Activated T-cell treated with anti-CD3 and anti-CD28 coated beads for 24 hours (primary cell): ENCODE measurements at places on chromosomes 16 and 17.

DNA sequence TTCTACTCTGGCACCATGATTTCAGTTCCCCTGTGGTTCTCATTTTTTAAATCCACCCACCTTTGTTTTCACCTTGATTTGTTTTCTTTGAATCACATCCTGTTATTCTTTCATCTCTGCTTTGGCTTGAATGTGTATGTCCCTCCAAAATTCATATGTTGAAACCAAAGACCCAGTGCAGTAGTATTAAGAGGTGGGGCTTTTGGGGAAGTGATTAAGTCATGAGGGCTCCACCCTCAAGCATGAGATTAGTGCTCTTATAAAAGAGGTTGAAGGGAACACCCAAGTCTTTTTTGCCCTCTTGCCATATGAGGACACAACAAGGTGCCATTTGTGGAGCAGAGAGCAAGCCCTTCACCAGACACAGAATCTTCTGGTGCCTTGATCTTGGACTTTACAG, 382.3 kb downstream of the SLC39A11 start:
- DNase-seq = no peak

GRCh38 chr16:840561-841454, 40.3 kb upstream of the GNG13 start:
- no peak for DNase-seq

DNA sequence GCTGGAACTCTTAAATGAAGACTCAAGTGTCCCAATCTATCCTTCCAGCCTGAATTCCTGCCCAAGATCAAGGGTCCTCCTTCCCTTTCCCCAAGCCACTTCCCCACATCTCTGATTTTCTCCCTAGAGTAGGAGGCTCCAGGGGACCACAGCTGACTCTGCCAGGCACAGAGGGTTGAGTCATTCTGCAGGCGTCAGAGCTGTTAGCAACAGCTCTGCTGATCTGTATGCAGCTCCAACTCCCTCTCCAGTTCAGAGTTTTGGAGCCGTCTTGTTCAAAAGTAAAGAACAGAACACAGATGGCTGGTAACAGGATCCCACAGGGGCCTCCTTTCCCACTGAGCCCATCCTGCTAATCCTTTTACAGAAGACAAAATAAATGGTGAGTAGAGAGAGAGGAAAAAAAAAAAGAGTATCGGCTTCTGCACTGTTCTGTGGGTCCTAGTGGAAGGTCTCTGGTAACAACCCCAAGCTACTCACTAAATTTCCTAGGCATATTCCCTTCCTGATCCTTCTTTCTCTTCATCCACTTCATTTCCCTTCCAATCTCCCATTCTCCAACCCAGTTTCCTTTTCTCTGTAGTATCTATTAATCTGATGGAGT, 13.4 kb upstream of the TAOK1 start:
- no peak for DNase-seq

- DNase-seq = no peak
These were observed 23.3 kb downstream of the IQCK start for GRCh38 chr16:19741354-19741753.

DNA sequence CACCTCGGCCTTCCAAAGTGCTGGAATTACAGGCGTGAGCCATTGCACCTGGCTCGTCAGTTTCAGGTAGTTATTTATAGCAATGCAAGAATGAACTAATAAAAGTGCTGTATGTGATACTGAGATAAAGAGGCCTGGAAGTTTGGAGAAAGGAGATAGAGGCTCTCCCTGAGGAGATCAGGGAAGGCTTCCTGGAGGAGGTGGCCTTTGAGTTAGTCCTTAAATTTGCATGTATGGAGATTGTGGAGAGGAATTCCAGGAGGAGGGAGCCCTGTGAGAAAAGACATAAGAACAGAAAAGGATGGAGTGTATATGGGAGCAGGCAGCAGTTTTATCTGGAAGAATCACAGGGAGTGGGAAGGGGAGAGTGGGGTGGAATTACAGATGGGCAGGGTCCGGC, 276.6 kb upstream of the EEF2KMT start:
- DNase-seq = no peak

- DNase-seq = no peak
These were observed 655 bp downstream of the ATXN1L start for GRCh38 chr16:71846431-71846830.

- peak; percentile 42 for DNase-seq
These were observed at the start of gene CES3 for GRCh38 chr16:66961065-66961744. Gene CES3, plus strand, starts transcription at chr16:66961266. Its CDS starts 42 bp downstream, at chr16:66961308.

GRCh38 chr16:47363761-47364160, 97.1 kb downstream of the ITFG1 start:
- DNase-seq = no peak

GRCh38 chr17:61981323-61981722, 53.5 kb upstream of the INTS2 start:
- DNase-seq = no peak

GRCh38 chr16:68382296-68382718, 66.0 kb downstream of the SMPD3 start:
- no peak for DNase-seq

- no peak for DNase-seq
These were observed 9.5 kb downstream of the MYCBPAP start for GRCh38 chr17:50517504-50518383.

GRCh38 chr16:1488054-1488601, 616 bp downstream of the PTX4 start:
- no peak for DNase-seq

DNA sequence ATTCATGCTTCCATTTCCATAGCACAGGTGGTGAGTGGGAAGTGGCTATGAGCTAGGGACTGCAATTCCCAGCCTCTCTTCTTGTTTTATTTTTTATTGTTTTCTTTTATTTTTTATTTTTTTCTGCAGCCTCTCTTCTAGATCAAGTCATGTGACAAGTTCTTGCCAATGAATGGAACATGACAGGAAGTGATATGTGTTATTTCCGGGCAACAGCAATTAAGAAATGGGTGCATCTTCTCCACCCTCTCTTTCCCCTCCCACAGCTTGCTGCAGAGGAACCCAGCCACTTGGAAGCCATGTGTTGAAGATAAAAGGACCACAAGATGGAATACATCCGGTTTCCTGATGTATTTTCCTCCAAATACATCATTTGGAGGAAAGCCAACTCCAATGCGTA, 23.6 kb downstream of the IRX5 start:
- no peak for DNase-seq

DNA sequence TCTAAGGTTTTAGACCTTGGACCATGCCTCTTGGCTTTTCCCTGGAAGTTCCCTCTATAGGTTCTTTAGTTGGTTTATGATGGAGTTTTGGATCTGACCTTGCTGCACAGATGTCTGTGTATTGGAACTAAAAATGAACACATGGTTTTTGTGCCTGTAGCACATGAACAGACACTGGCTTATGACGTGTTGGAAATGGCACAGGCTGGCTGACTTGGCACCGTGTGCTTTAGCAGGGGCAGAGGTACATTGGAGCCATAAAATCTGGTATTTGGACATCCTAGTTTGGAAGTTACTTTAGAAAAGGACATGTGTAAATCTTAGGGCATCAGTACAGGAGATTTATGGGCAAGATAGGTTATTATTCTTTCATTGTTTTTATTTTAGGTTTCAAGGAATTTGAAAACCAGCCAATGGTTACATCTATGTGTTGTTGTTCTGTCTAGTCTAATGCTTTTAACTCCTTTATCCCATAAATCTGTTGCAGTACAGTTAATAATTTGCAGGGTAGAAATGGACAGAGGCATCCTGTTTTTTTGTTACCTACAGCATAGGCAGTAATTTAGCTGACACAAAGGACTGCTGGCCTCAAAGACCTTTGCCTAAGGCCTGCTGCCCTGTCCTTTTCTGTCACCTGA, 6.0 kb downstream of the SOCS7 start:
- no peak for DNase-seq

- DNase-seq = no peak
These were observed 57.4 kb upstream of the NKD1 start for GRCh38 chr16:50490828-50491227.

DNA sequence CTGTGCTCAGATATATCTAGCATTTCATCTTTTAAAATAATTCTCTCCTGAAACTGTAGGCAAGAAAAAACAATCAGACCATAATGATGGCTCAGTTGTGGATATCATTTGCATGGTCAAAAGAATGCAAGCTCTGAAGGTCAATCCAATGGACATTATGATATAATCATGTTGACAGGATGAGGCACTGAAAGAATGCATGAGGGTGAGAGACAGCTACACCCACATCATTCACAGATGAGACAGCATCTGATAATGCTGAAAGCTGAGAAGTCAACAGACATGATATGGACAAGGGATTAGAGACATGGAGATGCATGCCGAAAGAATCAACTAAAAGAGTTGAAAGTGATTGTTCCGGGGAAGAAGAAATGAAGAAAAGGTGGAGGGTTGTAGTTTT, 346.4 kb upstream of the CDH5 start:
- DNase-seq = no peak

DNA sequence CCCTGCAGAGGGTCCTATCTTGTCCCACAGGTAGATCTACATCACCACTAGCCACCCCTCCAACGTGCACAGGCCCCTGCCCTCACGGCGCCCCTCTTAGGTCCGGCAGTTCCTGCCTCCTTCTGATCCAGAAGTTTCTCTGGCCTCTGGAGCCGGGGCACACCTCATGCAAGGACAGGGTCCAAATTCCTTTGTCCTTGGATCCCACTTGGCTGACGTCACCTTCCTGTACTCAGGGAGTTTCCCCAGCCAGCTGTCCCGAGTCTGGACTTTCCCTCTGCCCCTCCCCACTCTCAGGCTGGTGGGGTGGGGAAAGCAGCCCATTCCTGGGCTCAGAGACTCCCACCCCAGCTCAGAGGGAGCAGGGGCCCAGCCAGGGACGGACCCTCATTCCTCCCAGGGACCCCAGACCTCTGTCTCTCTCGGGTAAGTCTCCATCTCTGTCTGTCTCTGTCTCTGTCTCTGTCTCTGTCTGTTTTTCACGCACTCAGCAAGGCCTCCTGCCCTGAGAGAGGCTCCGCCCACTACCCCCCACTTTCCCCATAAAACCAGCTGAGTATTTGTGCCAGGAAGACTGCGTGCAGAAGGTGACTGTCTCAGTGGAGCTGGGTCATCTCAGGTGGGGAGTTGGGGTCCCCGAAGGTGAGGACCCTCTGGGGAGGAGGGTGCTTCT, at the start of gene IL32:
Gene IL32, plus strand, starts transcription at position 572 of the 673 bp plus-strand sequence. CDS start 172 bp downstream, outside the sequence.
- DNase-seq = peak; percentile 71

- no peak for DNase-seq
These were observed 9.0 kb downstream of the ITGB3 start for GRCh38 chr17:47262586-47262985.

- DNase-seq = peak; percentile 33
These were observed 13.6 kb downstream of the ZC3H7A start for GRCh38 chr16:11783319-11784037.

DNA sequence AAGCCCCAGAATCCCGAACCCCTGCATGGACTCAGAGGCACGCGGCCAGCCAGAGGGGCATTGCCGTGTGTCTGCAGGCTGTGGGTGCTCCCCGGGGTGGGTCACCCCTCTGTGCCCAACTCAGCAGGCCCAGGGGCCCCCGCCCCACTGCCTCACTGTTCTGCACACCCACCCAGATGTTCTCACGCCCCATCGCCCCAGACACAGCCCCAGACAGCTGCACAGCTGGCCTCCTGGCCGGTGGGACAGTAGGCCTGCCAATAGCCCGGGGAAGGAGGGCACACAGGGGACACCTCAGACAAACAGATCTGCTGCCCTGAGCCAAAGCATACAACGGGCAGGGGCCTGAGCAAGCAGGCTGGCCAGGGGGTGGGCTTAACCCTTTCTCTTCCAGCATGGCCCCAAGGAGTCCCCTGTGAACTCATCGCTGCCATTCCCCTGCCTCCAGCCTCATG, 27.6 kb upstream of the NXPH3 start:
- no peak for DNase-seq

DNA sequence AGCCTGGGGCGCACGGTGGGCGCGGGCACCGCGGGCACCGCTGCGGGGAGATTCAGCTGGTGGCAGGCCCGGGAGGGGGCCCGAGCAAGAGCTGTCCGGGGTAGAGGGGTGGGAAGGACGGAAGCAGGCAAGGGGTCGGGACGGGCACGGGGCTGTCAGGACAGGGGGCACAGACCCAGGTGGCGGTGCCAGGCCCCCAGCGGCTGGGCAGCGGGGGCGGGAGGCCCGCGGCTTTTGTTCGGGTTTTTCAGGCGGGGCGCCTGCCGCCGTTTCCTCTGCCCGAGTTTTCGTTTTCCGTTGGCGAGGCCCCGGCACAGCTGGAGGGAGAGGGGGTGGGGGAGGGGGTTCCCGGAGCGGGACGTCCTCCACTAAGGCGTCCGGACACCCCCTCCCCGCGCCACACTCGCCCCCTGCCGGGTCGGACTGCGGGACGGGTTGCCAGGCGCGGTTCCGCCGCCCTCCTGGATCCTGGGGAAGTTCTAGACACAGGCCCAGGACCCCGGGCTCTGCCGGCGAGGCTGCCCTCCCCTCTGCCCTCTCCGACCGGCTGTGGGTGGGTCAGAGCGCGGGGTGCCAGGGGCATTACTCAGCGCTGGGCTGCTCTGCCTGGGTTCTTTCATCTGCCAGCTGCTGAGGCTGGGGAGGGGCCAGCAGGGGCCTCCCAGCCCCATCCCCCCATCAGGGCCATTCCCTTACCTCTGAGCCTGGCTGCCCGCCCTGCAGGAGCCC, 543 bp downstream of the ARHGAP23 start:
- no peak for DNase-seq

- DNase-seq = no peak
These were observed 931 bp upstream of the CPHXL start for GRCh38 chr16:75727221-75727620.

- no peak for DNase-seq
These were observed 9.3 kb upstream of the CNP start for GRCh38 chr17:41957031-41957868.

- DNase-seq = no peak
These were observed 2.4 kb upstream of the CCL3L1 start for GRCh38 chr17:36198831-36199465.

- no peak for DNase-seq
These were observed 2.1 kb downstream of the PRKCA start for GRCh38 chr17:66304304-66305174.

DNA sequence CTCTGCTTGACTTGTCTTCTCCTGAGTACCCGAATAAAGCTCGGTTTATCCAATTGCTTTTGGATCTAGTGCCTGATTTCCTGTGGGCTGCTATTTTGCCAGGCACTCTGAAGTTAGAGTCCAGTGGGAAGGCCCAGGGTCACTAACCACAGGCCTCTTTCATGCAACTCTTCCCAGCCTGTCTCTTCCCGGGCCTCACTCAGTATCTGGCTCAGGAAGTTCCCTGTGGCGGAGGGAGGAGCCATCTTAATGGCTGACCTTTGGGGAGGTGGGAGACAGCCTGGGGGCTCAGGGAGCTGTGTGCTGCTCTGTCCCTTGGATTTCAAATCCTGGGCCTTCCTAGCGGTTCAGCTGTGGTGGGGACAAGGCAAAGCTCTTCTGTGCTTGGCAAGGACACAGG, 328.5 kb downstream of the SLC39A11 start:
- no peak for DNase-seq

GRCh38 chr17:37813751-37814150, 68.9 kb upstream of the HNF1B start:
- no peak for DNase-seq
